Subcutaneous adipose tissue (tissue), 4 donors: ENCODE measurements at places on chromosomes 5 and 9. TPM values are rescaled to one million over a fixed set of nuclear protein-coding genes. Genes with fewer than 3 reads are reported as not detected.

The WDR5 gene
- total RNA-seq: 14.3 TPM

The DNAH5 gene
- total RNA-seq: 1.1 TPM

The NEURL1B gene
- 4.9 TPM for total RNA-seq

The SLC6A18 gene
- total RNA-seq: not detected

The UBLCP1 gene
- 20.3 TPM for total RNA-seq

The CMYA5 gene
- total RNA-seq: 10.5 TPM

The LHX2 gene
- not detected for total RNA-seq

The LCN15 gene
- total RNA-seq: not detected

The PCDHAC2 gene
- 0.94 TPM for total RNA-seq

The NMUR2 gene
- total RNA-seq: not detected

The GPR151 gene
- not detected for total RNA-seq

The MYO10 gene
- total RNA-seq: 7.0 TPM

The KIF4B gene
- not detected for total RNA-seq

The PSMB7 gene
- 142 TPM for total RNA-seq

The C1QTNF2 gene
- total RNA-seq: 0.68 TPM

The SH3TC2 gene
- not detected for total RNA-seq

The SLC34A1 gene
- not detected for total RNA-seq

The CDH9 gene
- total RNA-seq: not detected

The NR2F1-AS1 gene
- 8.6 TPM for total RNA-seq

The KIF2A gene
- 43.3 TPM for total RNA-seq

The FOXI1 gene
- total RNA-seq: not detected

The PCA3 gene
- 0.22 TPM for total RNA-seq

The PTAR1 gene
- 78.0 TPM for total RNA-seq

The TARS1 gene
- total RNA-seq: 78.7 TPM

The SLC6A3 gene
- total RNA-seq: not detected

The COMMD10 gene
- total RNA-seq: 36.6 TPM

The TMEM161B gene
- total RNA-seq: 16.8 TPM

The PAX5 gene
- total RNA-seq: 0.17 TPM

The CRB2 gene
- total RNA-seq: not detected

The NFIL3 gene
- total RNA-seq: 90.1 TPM

The GPX3 gene
- 5,163 TPM for total RNA-seq

The SNCAIP gene
- total RNA-seq: 6.7 TPM

The CCL27 gene
- not detected for total RNA-seq

The PTCH1 gene
- total RNA-seq: 6.8 TPM

The FOXD4L6 gene
- not detected for total RNA-seq

The ANKRD18A gene
- total RNA-seq: 0.33 TPM

The TSSK1B gene
- not detected for total RNA-seq

The LHX6 gene
- total RNA-seq: 10.1 TPM

The TAF11L5 gene
- not detected for total RNA-seq

The TEK gene
- 8.3 TPM for total RNA-seq

The RXRA gene
- total RNA-seq: 141 TPM

The PRDM9 gene
- total RNA-seq: not detected

The TMEM8B gene
- 4.4 TPM for total RNA-seq

The JMY gene
- total RNA-seq: 13.9 TPM

The FOXD4 gene
- not detected for total RNA-seq

The SOX30 gene
- total RNA-seq: not detected

The FOXD4L5 gene
- not detected for total RNA-seq

The PCDHB6 gene
- 1.3 TPM for total RNA-seq

The IFNE gene
- not detected for total RNA-seq

The PRRC1 gene
- 53.5 TPM for total RNA-seq

The DAB2 gene
- total RNA-seq: 235 TPM
